ENCODE measurements at places on chromosomes 13 and 19.

DNA sequence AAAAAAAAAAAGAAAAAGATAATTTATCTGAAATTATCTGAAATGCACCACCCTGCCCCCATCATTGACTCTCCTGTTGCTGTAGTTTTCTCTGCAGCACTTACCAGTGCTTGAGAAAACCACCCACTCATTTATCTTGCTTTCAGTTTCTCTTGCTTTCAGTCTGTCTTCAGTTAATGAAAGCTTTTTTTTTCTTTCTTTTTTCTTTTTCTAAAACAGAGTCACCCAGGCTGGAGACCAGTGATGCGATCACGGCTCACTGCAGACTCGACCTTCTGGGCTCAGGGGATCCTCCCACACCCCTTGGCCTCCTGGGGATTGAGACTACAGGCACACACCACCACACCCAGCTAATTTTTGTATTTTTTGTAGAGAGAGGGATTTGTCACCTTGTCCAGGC, 4.3 kb upstream of the ACP5 start:
- peak; percentile 51 for DNase-seq

GRCh38 chr19:33080761-33081681, at the start of gene GPATCH1:
Gene GPATCH1 (plus strand): TSS chr19:33081181. CDS start chr19:33081194, 13 bp downstream.
- DNase-seq: peak; percentile 79

DNA sequence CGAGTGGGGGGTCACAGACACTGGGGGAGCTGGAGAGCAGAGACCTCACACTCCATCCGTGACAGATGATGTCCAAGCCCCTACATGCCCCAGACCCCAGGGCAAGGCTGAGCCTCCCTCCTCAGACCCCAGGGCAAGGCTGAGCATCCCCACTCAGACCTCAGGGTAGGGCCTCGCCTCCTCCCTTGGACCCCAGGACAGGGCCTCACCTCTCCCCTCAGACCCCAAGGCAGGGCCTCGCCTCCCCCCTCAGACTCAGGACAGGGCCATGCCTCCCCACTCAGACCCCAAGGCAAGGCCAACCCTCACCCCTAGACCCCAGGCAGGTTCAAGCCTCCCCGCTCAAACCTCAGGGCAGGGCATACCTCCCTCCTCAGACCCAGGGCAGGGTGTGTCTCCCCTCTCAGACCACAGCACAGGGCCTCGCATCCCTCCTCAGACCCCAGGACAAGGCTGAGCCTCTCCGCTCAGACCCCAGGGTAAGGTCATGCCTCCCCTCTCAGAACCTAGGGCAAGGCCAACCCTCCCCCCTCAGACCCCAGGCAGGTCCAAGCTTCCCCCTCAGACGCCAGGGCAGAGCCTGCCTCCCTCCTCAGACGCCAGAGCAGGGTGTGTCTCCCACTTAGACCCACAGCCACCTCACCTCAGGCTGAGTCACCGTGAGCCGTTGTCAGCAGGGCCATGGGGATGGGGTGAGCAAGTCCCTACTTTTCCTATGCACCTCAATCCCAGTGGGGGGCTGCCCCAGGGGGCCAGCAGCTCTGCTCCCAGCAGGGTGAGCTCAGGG, 1.7 kb upstream of the S1PR4 start:
- peak; percentile 74 for DNase-seq

- no peak for DNase-seq
These were observed 10.7 kb upstream of the PABPC3 start for GRCh38 chr13:25085125-25085742.

DNA sequence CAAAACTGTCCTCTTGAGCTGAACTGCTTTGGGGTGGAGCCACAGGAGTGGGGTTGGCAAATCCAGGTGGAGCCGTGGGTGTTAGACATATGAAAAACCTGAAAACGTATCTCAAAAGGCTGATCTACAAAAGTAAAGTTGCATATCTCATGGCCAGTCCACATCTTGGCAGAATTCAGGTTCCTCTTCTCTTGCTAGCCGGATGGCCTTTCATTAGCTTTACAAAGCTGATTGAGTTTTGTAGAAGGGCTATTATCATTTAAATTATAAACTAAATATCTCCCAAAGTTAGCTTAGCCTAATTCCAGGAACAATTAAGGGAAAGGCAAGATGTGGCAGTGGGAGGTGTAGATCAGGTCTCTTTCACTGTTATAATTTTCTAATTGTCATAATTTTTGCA, 1427.7 kb downstream of the EFNB2 start:
- DNase-seq: no peak

GRCh38 chr19:35902870-35903475, 644 bp downstream of the HCST start:
- DNase-seq: no peak

DNA sequence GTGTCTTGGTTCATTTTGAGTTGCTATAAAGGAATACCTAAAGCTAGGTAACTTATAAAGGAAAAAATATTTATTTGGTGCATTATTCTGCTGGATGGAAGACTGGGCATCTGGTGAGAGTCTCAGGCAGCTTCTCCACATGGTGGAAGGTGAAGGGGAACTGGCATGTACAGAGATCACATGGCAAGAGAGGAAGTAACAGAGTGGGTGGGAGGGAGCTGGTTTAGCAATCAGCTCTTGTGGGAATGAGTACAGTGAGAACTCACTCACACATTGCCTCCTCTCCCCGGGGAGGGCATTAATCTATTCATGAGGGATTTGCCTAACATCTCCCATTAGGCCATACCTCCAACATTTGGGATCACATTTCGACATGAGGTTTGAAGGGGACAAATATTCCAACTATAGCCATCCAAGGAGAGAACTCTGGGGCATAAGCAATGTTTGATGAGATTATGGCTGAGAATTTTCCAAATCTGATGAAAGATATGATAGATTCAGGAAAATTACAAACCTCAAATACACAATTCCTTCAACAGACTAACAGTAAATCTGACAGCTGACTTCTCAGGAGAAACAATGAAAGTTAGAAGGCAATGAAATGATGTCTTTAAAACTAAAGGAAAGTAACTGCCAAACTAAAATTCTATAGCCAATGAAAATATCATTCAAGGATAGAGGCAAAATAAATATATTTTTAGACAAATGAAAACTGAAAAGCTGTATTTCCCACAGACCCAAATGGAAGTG, 52.5 kb downstream of the MTUS2 start:
- DNase-seq: no peak

DNA sequence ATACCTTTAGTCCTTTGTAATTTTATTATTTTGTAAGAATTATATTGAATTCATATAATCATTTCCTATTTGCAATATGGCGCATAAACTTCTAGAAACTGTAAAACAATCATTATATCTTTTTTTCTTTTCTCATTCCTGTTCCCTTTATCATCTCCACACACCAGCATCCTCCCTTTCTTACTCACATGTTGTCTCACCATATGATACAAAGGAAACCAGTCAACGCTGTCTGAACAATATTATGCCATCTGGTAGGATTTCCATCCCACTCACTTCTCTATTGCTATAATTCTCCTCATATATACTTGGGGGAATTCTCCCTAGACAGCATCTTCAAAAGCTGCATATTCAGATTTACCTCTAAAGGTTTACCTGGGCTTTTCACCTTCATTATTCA, 389.8 kb downstream of the NDFIP2 start:
- DNase-seq: no peak

DNA sequence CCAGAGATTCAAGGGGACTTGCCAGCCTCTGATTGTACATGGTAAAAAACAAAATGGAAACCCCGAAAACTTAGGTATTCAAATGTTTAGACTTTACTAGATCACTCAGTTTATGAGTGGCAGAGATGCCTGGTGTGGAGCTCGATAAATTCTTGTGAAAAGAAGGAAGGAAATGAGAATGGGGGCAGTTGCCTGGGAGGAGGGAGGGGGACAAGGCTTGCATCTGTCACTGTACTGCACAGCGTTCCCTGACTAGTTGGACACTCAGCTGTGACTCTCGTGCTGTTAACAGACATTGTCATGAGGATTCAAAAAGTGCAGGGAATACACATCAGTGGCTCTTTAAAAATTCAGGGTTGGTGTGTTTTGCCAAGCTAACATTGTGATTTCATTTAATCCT, 232.9 kb downstream of the ZIC5 start:
- no peak for DNase-seq

GRCh38 chr19:33831825-33832224, 35.2 kb downstream of the KCTD15 start:
- no peak for DNase-seq

GRCh38 chr13:112714376-112715174, 24.7 kb downstream of the ATP11A start:
- no peak for DNase-seq

DNA sequence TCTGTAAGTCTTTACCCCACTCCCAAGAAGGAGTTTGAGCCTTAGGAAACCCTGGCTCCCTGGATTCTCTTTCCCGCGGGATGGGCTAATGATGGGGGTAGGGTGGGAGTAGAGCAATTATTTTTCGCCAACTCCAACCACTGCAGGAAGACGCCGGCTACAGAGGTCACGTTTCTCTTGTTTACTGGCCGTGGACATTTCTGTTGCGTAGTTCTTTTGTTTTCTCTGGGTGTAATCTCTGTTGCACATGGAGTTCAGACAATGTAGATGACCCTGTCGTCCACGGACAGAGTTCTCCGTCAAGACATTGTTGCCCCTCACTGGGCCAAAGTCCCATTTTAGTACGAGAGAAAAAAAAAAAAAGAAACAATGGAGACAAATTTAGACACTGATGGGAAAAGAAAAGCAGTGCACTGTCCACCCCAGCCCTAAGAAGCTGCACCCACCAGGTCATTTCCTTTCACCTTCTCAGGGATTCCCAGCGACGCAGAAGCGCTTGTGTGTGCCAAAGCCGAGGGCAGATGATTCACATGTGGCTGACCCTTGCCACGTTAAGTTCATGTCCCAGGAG, 133.9 kb upstream of the ARGLU1 start:
- no peak for DNase-seq

GRCh38 chr13:112441779-112442310, 65.7 kb downstream of the SPACA7 start:
- no peak for DNase-seq

DNA sequence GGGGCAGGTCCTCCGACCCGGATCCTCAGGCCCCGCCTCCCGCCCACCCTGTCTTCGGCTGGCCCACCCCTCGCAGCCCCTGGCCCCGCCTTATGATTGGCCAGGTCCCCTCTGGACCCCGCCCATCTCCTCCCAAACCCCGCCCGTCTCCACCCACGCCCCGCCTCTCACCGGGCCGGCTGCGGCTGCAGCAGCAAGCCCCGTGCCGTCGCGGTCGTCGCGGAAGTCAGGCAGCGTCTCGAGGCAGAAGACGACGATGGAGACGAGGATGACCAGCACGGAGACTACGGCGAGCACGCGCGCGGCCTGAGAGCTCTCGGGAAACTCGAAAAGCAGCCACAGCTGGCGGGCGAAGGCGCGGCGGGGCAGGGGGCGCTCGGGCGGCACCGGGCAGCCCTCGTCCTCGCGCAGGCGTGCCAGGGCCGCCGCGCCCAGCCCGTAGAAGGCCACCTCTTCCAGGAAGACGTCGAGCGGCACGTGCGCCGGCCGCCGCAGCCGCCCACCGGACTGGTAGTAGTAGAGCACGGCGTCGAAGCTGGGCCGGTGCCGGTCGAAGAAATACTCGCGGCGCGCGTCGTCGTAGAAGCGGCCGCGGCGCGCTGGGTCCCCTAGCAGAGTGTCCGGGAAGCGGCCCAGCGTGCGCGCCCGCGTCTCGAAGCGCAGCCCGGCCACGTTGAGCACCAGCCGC, 495 bp downstream of the KCNA7 start:
- DNase-seq: no peak
